Activated CD8-positive, alpha-beta memory T cell treated with anti-CD3 and anti-CD28 coated beads, Interleukin-2, amount 50 U/mL, for 48 hours (primary cell): ENCODE measurements at places on chromosomes 4 and X.

GRCh38 chr4:107404591-107405300 lies 315.3 kb downstream of the PAPSS1 start:
- no peak for DNase-seq

GRCh38 chr4:128825226-128825625 lies 15.7 kb downstream of the JADE1 start:
- DNase-seq: no peak

GRCh38 chr4:109078724-109079123 lies 223.7 kb downstream of the COL25A1 start:
- no peak for DNase-seq

DNA sequence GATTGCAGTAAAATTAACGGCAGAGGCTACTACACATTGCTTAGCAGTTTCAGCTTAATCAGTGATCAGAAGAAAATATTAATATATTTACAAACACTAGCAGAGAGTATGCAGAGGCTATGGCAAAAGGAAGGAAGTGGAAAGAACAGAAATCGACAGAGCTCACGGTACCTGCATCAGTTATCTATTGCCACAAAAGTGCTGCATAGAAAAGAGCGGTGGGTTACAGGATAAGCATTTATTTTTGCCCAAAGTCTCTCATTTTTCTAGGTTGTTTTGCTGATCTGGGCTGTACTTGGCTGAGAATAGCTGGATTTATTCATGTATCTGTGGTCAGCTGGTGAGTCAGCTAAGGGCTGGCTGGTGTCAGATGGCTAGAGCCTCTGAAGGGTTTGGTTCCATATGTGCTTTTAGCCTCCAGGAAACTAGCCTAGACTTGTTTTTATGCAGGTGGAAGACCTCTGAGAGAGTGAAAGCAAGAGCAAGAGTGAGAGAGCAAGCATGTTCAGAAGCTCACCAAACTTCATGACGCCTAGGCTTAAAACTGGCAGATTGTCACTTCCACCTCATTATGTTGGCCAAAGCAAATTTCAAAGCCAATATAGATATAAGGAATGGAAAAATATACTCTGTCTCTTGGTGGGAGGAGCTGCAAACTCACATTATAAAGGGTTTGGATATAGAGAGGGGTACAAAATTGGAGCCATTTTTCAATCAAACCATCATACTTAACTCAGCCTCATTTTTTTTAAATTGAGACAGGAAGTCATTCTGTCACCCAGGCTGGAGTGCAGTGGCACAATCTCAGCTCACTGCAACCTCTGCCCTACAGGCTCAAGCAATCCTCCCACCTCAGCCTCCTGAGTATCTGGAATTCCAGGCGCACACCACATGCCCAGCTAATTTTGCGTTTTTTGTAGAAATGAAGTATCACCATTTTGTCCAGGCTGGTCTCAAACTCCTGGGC lies 153.2 kb upstream of the RPL34 start:
- DNase-seq: no peak

DNA sequence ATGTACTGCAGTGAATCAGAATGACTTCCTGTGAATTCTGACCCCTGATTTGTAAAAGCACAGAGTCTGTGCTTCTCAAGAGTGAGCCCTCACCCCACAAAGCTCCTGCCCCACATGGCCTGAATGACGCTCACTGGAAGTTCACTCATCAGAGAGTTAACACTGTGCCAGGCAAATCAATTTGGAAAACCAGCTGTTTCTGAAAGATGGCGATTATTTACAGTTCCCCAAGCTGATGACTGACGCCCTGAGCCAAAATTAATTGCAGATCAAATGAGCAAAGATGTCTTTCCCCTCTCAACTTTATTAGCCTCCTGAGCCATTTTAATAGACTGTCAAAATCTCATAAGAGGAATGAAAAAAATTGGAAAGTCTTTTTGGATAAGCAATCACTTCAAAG lies 118.0 kb downstream of the SLC2A9 start:
- DNase-seq: no peak

DNA sequence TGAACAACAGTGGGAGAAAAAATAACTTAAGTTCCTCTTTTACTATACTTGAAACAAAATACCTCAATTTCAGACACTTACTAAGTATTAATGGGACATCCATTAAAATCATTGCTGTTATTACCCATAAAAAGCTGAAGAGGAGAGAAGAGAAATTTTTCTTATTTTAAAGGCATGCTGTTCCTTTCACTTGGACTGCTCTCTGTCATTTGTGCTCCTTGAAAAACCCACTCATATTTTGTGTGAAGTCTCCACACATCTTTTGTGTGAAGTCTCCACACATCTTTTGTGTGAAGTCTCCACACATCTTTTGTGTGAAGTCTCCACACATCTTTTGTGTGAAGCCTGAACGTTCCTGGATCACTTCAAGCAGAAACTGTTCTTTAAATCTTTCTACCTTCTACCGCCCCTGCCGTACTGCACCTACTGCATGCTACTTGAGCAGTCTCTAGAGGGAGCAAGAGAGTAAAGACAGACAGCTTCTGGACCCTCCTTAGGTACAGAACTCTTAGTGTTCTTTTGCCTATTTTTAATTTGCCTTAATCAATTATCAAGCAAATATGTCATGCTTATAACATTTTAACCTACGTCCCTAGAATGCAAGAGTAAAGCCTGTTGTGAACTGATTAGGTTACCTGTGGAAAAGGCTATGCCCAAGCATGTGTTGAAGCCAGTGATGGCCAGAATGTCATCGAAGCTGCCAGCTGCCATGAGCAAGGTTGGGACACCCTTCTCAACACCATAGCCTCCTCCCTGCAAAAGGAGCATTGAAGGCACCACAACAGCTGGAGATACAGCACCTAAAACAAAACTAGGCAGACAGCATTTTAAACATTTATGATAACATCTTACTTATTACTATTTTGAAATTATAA lies 27.1 kb upstream of the SLC9B1 start:
- no peak for DNase-seq

- DNase-seq: no peak
Observed at GRCh38 chr4:13481569-13481968, 2.6 kb downstream of the RAB28 start.

DNA sequence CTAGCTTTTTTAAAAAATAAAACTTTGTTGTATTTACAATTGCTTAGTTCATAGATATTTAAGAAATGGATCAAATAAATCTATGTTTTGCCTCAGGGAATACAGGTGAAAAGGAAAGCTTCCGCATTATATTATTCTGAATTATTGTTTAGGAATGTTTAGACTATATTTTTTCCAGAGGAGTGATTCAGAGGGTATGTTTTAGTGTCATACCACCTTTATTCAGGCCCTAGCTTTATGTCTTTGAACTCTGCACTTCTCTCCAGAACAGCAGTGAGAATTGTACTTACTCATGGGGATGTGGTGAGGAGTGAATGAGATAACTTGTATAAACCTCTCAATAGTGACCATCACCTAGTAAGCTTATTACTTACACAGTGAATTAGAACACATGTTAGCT lies 14.0 kb downstream of the SLIT2 start:
- DNase-seq: no peak

DNA sequence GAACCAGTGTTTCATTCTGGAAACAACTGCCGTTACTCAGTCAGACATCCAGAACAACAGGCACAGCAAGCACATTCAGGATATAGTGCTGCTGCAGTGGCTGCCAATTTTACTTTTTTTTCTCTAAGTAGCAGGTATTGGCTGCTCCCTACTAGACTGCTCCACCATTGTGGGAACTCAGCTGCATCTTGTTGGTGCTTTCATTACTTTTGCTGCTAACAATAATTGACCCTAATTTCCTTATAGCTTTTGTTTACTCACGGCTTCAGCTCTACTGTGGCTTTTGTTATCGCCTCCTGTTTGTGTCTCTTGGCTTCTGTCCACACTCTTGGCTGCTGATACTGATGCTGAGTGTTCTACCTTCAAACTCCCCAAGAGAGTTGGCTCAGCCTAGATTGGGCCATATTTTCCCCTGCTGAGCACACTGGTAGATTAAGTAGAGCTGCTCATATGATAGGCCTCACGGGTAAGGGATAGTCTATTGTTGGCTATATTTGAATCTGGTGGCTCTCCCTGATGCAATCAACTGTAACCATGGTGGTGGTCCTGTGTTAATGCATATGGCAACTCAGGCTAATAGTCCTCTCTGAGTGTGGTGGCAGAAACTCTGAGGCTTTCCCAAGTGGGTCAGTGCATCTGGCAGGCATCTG lies 44.5 kb upstream of the IL2 start:
- DNase-seq: no peak

DNA sequence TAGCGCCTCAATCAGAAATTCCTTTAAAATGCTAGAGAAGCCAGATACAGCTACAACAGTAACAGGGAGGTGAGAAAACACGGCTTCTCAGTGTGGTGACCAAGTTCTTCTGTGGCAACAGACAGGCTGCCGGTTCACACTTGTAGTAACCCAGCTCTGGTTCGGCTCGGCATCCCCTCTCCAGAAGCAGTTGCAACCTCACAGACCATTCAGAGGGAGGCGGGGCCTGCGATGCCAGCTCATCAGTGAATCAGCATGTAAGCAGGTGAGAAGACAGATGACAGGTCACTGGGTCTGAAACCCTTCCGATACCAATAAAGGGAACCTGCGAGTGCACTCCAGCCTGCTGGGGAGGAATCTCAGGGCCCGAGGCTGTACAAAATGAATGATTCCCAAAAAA lies 251.0 kb downstream of the KCNIP4 start:
- no peak for DNase-seq

GRCh38 chrX:55695227-55696018 lies 22.1 kb upstream of the RRAGB start:
- no peak for DNase-seq

DNA sequence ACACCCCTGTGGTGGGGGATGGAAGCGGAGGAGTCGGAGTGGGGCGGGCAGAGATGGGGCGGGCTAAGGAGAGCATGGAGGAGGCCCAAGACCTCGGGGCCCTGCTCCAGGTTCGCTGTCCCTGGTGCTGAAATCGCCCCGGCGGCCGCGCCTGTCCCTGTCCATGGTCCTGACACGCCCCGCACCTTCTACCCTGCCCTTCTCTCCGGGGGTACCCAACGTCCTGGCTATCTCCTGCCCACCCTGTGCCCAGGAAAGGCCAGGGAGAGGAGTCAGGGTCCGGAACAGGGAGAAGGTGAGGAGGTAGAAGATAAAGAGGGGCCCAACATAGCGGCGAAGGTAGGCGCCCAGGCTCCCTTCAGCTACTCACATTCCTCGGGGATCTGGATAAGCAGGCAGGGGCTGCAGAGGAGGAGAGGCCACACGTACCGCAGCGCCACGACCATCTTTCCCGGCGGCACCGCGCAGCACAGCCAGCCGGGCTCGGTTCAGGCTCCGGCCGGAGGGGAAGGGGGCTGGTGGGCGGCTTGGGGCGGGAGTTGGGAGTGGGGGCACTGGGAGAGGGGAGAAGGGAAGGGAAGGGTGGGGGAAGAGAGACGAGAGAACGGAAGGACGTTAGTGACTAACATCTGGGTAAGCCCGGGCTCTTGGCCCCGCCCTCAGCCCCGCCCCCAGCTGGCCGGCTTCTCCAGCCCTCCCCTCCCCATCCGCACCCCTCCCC lies 10.4 kb downstream of the L1CAM start:
- DNase-seq: peak; percentile 90
